ENCODE measurements at places on chromosomes 2 and 18.

GRCh38 chr2:66563473-66563872 is 128.5 kb downstream of the MEIS1 start:
- DNase-seq, result no peak

- DNase-seq, result no peak
These were observed 31.9 kb upstream of the NRP2 start for GRCh38 chr2:205650450-205650849.

DNA sequence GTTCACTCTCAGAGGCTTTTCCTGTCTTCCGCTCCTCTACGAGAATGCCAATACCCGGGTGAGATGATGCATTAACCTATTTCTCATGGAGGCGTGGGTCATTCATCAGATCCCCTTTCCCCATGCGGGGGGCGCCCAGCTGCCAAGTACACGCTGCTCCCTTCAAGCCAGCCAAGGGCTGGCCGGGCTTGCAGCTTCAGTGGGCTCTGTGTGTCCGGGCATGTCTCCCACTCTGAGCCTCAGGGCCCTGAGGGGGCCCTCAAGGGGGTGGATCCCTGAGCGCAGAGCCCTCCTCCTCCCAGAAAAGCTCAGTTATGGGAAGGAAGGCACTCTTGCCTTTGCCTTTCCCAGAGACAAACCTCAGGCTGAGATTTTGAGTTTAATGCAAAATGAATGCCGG is 431.8 kb upstream of the MYT1L start:
- DNase-seq, result no peak

- no peak for DNase-seq
These were observed 158.0 kb downstream of the LTBP1 start for GRCh38 chr2:33104726-33105125.

- DNase-seq, result no peak
These were observed 38.4 kb upstream of the MRPL19 start for GRCh38 chr2:75607988-75608683.

- DNase-seq, result no peak
These were observed 14.6 kb downstream of the TMSB10 start for GRCh38 chr2:84919885-84920580.

- DNase-seq, result no peak
These were observed 182.6 kb downstream of the BCL11A start for GRCh38 chr2:60370814-60371213.

- no peak for DNase-seq
These were observed 22.7 kb downstream of the RUFY4 start for GRCh38 chr2:218091746-218092145.

Measured in Right ventricle myocardium inferior (tissue), 1 donor.